ENCODE measurements at places on chromosomes 12 and 14. TPM values are rescaled to one million over a fixed set of nuclear protein-coding genes. Genes with fewer than 3 reads are reported as not detected.

The TCL1B gene
- total RNA-seq: not detected

The MYF6 gene
- total RNA-seq: not detected

The ZNF891 gene
- 2.1 TPM for total RNA-seq

The INHBC gene
- total RNA-seq: 0.11 TPM

The PSMB11 gene
- total RNA-seq: not detected

The NR2C1 gene
- total RNA-seq: 17.1 TPM

The ETFBKMT gene
- total RNA-seq: 1.4 TPM

The CDKL1 gene
- 4.8 TPM for total RNA-seq

The DHRS2 gene
- 3.0 TPM for total RNA-seq

The TRAF3 gene
- 62.0 TPM for total RNA-seq

The HHIPL1 gene
- total RNA-seq: 0.04 TPM

The TMEM179 gene
- not detected for total RNA-seq

The MUCL1 gene
- total RNA-seq: not detected

The AKAP6 gene
- 1.4 TPM for total RNA-seq

The SUPT16H gene
- 208 TPM for total RNA-seq

The RSRC2 gene
- total RNA-seq: 84.3 TPM

The AVPR1A gene
- not detected for total RNA-seq

The GRIP1 gene
- total RNA-seq: 1.3 TPM

The SMCO3 gene
- total RNA-seq: not detected

The MSI1 gene
- total RNA-seq: 0.22 TPM

The LGALS3 gene
- 55.1 TPM for total RNA-seq

The NINJ2 gene
- total RNA-seq: 3.3 TPM

The DAO gene
- not detected for total RNA-seq

The KERA gene
- total RNA-seq: not detected

The MMP17 gene
- total RNA-seq: 0.29 TPM

Measured in CD8-positive, alpha-beta memory T cell (primary cell).